CD4-positive, CD25-positive, alpha-beta regulatory T cell (primary cell): ENCODE measurements at places on chromosomes 5 and 9. TPM values are rescaled to one million over a fixed set of nuclear protein-coding genes. Genes with fewer than 3 reads are reported as not detected.

GGTA1 gene
- polyA plus RNA-seq, result not detected

TMCO6 gene
- 17.0 TPM for polyA plus RNA-seq

GRCh38 chr5:56638768-56639238 is 176.5 kb upstream of the MAP3K1 start:
- no peaks in the 10 kb centered on the region for H3K36me3 ChIP-seq
- H3K4me1 ChIP-seq, result no peaks in the 10 kb centered on the region
- peak overlapping the region; percentile 77 for H3K27ac ChIP-seq
- H3K27me3 ChIP-seq, result no peaks in the 10 kb centered on the region

DNA sequence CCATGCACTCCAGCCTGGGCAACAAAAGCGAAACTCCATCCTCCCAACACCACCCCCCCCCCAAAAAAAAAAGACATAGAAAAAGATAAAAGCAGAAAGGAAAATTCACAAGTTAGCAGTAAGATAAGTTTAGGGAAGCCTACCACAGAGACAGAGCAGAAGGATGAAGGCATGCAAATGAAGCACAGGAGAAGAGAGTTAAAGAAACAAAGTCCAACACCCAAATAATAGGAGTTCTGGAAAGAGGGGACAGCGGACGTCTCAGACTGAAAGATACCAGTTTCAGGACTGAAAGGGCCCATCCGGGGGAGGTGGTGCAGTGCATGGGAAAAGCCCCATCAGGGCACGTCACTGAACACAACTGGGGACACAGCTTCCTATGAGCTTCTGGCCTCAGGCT is 54.3 kb downstream of the OTULIN start:
- H3K27ac ChIP-seq, result no peak overlapping the region
- H3K4me3 ChIP-seq, result no peak overlapping the region
- no peaks in the 10 kb centered on the region for H3K27me3 ChIP-seq

KIF24 gene
- polyA plus RNA-seq, result not detected

- no peak overlapping the region for H3K4me3 ChIP-seq
- DNase-seq, result no peak
- H3K4me1 ChIP-seq, result no peaks in the 10 kb centered on the region
- H3K36me3 ChIP-seq, result peaks cover 69% of the 10 kb centered on the region
- no peak overlapping the region for H3K27ac ChIP-seq
- H3K27me3 ChIP-seq, result no peaks in the 10 kb centered on the region
Measured at GRCh38 chr5:143311428-143311827, 92.1 kb downstream of the NR3C1 start.

DNA sequence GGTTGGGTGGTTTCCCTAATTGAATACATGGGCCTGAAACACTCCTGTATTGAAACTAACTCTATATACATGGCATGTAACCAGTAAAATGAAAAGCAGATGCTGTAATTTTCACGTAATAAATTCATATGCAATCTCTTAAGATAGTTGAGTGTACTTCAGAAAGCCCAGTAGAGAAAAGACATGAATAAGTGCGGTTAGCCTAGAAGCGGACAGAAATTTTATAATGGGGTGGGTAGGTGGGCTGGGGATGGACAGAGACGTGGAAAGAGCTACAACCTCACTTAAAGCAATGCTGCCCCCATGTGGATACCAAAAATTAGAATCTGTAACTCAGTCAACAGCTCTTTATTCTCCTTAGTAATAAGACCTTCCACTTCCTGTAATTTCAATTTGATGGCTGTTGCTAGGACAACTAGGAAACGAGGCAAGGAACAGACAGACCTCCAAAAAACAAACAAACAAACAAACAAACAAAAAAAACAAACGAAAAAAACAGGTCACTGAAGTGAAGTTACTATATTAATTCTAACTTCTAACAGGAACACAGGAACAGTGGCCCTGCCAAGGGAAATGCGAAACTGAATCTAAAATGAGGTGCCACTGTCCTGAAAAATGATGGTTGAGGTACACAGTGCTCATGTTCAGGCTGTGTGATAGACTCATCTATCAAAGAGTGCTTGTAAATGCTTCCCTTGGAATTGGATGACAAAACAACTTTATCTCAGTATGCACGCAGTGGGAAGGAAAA is 103.4 kb upstream of the GNA14 start:
- no peaks in the 10 kb centered on the region for H3K27me3 ChIP-seq
- H3K27ac ChIP-seq, result no peak overlapping the region
- H3K4me1 ChIP-seq, result no peaks in the 10 kb centered on the region
- H3K36me3 ChIP-seq, result peaks cover 5% of the 10 kb centered on the region

OGN gene
- 1.3 TPM for polyA plus RNA-seq

TAL2 gene
- not detected for polyA plus RNA-seq

DNA sequence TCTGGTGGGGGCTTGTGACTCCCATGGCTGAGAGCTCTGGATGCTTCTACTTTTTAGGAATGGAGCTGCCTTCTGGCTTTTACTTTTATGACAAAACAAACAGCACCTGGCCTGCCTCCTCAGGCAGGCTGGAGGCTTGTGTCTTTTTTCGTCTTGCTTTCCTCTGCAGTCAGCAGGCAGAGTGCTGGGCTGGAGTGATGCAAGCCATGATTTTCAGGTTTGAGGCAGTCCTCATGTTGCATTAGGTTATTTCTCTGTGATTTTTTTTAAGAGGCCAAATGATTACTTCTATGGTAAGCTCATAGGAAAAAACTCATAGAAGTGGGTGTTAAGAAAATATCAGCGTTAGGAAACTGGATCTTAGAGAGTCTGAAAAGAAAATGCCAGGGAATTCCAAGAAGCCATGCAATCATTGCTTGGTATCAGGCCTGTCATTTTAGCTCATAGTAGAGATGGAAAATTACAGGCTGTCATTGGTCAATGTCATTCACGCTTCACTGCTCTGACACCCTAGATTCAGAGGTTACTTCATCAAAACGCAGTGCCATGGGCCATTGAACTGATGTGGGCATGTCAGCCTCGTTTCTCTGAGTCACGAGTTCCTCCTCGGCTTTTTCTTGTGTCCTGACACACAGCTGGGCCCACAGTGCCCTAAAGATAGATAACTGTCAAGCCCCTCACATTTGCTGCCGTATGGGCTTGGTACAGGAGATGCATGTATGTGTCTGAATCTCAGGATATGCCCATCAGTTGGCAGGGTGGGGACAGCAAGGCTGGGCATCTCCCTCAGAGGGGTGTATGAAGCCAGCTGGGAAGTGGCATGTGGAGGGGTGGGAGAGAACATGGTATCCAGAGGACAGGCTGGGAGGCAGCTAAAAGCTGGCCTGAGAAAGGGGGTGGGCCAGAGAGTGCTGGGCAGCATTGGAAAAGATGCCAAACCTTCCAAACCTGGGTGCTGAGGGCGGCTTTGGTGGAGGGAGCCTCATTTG is 151.8 kb downstream of the HSPA4 start:
- H3K27ac ChIP-seq, result no peak overlapping the region
- no peak for DNase-seq
- H3K4me3 ChIP-seq, result no peak overlapping the region

FAM81B gene
- not detected for polyA plus RNA-seq

NAIP gene
- 1.3 TPM for polyA plus RNA-seq

DNA sequence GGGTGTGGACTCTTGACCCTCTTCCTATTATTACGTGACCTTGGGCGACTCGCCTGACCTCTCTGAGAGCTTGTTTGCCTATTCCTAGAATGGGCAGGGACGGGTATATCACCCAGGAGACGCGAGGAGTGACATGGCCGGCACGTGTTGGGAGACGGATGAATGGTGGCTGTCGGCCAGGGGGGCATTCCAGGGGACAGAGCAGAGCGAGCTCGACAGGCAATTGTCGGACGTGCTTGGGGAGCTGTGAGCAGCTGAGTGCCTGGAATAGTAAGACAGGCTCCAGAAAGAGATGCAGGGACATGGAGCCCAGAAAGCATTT is 29.3 kb upstream of the UNC5A start:
- H3K27ac ChIP-seq, result no peak overlapping the region
- peaks cover 20% of the 10 kb centered on the region for H3K4me1 ChIP-seq
- H3K36me3 ChIP-seq, result no peaks in the 10 kb centered on the region
- no peaks in the 10 kb centered on the region for H3K27me3 ChIP-seq

- no peak overlapping the region for H3K27ac ChIP-seq
- H3K27me3 ChIP-seq, result peaks cover 3% of the 10 kb centered on the region
- no peaks in the 10 kb centered on the region for H3K36me3 ChIP-seq
Measured at GRCh38 chr9:89249001-89249400, 62.0 kb upstream of the CKS2 start.

SPINK13 gene
- polyA plus RNA-seq, result not detected

DNA sequence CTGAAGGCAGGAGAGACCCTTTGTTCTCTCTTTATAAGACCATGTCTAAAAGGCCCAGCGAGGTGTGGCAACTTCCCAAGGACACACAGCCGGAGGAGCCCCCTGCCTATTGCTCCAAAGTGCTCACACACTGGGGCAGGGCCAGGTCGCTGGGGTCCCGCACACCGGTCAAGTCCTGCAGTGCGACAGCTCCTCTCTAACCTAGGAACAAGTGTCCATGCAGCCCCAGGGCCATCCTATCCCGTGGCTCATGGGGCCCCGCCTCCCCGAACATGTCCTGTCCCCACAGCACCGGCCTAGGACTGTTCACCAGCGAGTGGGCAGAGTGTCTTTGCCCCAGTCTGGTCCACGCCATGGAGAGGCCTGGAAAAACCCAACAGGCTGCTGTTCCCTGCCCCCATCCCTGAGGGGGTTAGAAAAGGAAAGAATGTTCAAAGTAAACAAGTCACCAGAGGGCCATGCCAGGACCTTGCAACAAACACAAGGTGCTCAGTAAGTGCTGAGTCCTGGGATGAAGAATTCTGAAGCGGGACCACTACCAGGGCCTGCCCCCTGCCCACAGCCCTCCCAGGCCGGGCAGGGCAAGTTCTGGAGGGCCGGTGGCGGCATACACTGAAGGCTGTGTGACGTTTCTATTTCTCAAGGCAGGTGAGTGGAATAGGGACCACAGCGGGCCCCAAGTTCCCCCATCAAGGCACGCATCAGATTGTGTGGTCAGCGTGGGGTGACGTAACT is 938 bp downstream of the NINJ1 start:
- peaks cover 58% of the 10 kb centered on the region for H3K4me1 ChIP-seq
- H3K27me3 ChIP-seq, result no peaks in the 10 kb centered on the region

DNA sequence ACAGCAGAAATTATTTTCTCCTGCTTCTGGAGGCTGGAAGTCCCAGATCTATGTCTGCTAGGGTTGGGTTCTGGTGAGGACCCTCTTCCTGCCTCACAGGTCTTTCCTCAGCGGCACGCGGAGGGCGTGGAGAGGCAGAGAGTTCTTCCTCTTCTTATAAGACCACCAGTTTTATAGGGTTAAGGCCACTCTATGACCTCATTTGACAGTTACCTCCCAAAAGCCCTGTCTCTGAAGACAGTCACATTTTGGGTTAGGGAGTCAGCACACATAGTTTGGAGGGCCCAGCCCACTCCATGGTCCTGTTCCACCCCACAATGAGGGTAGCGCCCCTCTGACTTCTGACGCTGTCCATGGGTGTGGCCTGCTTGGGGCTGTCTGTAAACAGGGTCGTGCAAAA is 46.7 kb downstream of the TRIP13 start:
- H3K4me1 ChIP-seq, result no peaks in the 10 kb centered on the region
- no peaks in the 10 kb centered on the region for H3K36me3 ChIP-seq
- no peaks in the 10 kb centered on the region for H3K27me3 ChIP-seq
- H3K4me3 ChIP-seq, result no peak overlapping the region

MEIKIN gene
- polyA plus RNA-seq, result not detected

DNA sequence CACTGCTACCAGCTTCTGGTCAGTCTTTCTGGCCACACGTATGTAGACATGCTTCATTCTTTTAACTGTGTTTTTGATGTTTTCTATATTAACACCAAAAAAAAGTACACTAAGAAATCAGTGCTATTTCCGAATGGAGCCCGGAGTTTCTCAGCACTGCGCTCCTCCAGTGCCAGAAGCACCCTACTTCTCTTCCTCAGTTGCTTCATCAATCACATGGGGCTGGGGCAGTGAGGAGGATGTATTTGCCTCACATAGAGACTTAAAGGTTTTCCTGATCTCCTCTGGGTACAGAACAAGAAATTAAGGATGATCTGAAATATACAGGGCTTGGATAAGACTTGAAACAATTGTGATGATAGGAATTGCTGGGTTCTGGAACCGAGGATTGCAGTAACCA is 148.0 kb downstream of the ERCC6L2 start:
- H3K27me3 ChIP-seq, result peaks cover 29% of the 10 kb centered on the region
- H3K4me3 ChIP-seq, result no peak overlapping the region

TRPM6 gene
- polyA plus RNA-seq, result not detected
